ENCODE measurements at places on chromosomes 3 and 15. TPM values are rescaled to one million over a fixed set of nuclear protein-coding genes. Genes with fewer than 3 reads are reported as not detected.

Gene GPR15
- total RNA-seq: not detected

Gene TMC3
- total RNA-seq: not detected

Gene ZNF385D
- total RNA-seq: 6.6 TPM

Gene C3orf62
- 0.71 TPM for total RNA-seq

Gene LMAN1L
- not detected for total RNA-seq

Gene IL17RD
- total RNA-seq: 4.6 TPM

Gene P2RY13
- total RNA-seq: not detected
